Left ventricle myocardium superior (tissue), 1 donor: ENCODE measurements at places on chromosomes 4 and X. TPM values are rescaled to one million over a fixed set of nuclear protein-coding genes. Genes with fewer than 3 reads are reported as not detected.

The PCDH18 gene
- 3.9 TPM for total RNA-seq

DNA sequence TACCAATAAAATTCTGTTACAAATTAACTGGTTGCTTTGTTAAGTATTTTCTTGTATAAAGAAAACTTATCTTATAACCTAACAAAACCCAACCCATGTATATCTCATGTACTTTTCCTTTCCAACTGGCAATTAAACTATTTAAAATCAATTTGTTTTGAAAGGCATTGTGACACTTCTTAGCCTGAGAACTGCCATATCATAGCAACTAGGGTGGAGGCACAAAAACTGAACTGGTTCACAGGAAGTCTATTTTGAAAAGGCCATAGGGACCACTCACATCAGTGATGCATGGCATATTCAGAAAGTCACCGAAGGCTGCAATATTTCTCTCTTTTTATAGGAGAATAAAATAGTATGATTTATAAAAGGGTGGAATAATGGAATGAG is 40.5 kb upstream of the ARSJ start:
- DNase-seq, result no peak

DNA sequence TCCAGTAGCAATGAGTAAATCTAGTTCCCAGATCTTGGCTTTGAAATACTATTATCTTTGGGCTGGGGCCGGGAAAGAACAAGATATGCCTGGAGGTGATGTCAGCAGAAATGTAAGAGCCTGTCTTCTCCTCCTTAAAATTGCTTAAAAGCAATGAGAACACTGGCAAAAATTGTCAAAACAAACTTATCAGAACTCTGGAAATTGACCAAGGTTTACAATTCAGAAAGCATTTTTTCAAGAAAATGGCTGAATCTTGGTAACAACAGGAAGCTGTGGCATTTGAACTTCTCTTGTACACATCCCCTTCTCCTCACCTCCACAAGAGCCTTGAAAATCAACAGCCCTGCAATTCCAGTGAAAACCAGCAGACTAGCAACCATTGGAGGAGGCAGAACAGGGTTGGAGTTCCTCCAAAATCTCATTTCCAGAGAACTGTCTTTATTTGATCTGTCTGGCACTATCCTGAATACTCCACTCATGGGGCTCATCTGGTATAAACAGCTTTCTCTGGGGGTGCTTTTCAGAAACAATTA is 13.5 kb downstream of the TIMP1 start:
- DNase-seq, result no peak

The RPL9 gene
- total RNA-seq, result 731 TPM

DNA sequence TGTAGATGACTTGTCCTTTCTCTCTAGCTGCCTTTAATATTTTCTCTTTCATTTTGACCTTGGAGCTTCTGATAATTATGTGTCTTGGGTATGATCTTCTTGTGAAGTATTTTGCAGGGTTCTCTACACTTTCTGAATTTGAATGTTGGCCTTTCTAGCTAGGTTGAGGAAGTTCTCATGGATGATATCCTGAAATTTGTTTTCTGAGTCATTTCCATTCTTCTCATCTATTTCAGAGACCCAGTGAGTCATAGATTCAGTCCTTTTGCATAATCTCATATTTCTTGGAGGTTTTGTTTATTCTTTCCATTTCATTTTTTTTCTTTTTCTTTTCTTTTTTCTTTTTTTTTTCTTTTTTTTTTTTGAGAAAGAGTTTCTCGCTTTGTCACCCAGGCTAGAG is 585.7 kb upstream of the PABPC4L start:
- no peak for DNase-seq

The NSG1 gene
- 12.2 TPM for total RNA-seq

GRCh38 chr4:38930707-38931106 is 63.1 kb downstream of the FAM114A1 start:
- no peak for DNase-seq
